ENCODE measurements at places on chromosomes 16 and 17.

GRCh38 chr16:73412416-73412815 is 364.5 kb upstream of the ZFHX3 start:
- no peak for DNase-seq

DNA sequence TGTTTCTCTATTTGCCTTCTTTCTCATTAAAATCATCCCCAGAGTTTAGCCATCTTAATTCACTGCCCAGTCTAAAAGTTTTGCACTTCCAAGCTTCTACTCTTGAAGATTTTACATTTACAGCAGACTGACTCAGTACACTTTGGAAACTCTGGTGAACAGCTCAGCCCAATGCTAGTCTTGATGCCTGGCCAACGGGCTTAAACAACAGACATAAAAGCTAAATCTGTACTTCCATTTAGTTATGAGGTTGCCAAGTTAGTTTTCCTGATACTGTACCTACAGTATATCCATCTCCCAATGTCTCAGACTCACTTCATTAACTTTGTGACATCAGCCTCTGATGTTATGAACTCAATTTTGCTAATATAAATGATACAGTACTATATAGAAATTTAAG is 891.8 kb upstream of the SOX9 start:
- no peak for DNase-seq

- DNase-seq = no peak
Observed at GRCh38 chr16:69410219-69410990, 14.0 kb upstream of the CYB5B start.

GRCh38 chr17:28365487-28365886 is 488 bp upstream of the SEBOX start:
- DNase-seq = no peak

- DNase-seq = no peak
Observed at GRCh38 chr17:1930337-1930645, 94.8 kb downstream of the RTN4RL1 start.

DNA sequence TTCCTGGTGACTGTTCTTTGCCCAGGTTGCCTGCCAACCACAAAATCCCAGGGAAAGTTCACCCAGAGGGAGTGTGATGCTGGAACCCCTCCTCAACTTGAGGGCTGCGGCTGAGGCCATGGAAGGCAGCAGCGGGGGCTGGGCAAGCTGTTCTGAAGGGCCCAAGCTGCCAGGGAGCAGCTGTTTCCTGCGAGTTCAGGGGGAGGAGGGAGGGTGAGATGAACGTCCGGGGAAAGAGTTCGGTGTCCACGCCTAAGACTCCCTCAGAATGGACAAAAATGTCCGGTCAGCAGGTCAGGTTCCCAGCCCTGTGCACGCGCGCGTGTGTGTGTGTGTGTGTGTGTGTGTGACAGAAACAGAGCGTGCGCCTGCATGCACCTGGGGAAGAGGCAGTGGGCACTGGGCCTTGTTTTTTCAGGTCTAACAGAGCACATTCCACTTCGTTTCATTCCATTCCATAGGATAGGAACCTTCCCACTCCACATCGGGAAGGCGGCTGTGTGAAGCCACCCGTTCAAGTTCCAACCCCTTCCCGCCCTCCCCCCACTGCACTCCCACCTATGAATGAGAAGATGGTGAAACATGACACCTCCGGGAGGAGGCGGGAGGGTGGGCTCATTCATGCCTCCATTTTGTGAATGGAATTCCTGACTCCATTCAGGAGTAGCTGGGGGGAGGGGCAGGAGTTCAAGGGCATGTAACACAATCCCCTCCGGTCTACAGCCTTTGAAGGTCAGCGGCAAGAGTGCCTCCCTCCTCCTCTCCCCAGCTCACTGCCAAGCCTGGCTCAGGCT is 15.7 kb downstream of the ETV4 start:
- no peak for DNase-seq

GRCh38 chr17:77228241-77228752 is 87.5 kb downstream of the SEC14L1 start:
- no peak for DNase-seq

DNA sequence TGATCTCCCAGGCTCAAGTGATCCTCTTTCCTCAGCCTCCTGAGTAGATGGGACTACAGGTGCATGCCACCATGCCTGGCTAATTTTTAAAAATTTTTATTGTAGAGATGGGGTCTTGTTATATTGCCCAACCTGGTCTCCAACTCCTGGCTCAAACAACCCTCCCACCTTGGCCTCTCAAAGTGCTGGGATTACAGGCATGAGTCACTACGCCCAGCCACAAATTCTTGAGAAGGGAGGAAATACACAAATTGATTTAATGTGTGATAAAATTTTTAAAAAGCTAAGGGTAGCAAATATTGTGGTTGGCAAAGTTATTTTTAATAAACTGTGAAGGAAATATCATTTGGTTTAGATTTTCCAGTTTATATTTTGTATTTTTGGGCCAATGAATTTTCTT is 9.6 kb downstream of the ITGAD start:
- DNase-seq = no peak

DNA sequence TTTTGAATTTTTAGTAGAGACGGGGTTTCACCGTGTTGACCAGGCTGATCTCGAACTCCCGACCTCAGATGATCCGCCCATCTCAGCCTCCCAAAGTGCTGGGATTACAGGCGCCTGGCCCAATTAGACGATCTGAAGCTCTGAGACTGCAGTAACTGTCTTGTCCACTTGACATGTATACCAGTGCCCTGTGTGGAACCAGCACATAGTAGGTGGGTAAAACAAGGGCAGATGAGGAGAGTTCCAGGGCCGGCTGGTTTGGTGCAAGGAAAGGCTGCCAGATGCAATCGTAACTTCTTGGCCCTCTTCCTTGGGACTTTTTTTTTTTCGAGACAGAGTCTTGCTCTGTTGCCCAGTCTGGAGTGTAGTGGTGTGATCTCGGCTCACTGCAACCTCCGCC is 3.1 kb downstream of the C17orf113 start:
- DNase-seq = no peak
